Renal cortex interstitium (tissue), 15 donors: ENCODE measurements at places on chromosomes 3 and 15. TPM values are rescaled to one million over a fixed set of nuclear protein-coding genes. Genes with fewer than 3 reads are reported as not detected.

- DNase-seq: no peak
These were observed 38.7 kb downstream of the TIGIT start for GRCh38 chr3:114332342-114333179.

GRCh38 chr15:73987250-73987649 lies 4.8 kb downstream of the STOML1 start:
- DNase-seq: no peak

GRCh38 chr15:59817834-59818233 lies 128.7 kb upstream of the BNIP2 start:
- DNase-seq: no peak

Gene PYGO1
- 18.3 TPM for polyA plus RNA-seq

Gene PTPN9
- polyA plus RNA-seq: 40.2 TPM

GRCh38 chr15:88518903-88519302 lies 27.6 kb downstream of the DET1 start:
- no peak for DNase-seq

GRCh38 chr3:69521286-69521685 lies 135.4 kb upstream of the FRMD4B start:
- DNase-seq: no peak

DNA sequence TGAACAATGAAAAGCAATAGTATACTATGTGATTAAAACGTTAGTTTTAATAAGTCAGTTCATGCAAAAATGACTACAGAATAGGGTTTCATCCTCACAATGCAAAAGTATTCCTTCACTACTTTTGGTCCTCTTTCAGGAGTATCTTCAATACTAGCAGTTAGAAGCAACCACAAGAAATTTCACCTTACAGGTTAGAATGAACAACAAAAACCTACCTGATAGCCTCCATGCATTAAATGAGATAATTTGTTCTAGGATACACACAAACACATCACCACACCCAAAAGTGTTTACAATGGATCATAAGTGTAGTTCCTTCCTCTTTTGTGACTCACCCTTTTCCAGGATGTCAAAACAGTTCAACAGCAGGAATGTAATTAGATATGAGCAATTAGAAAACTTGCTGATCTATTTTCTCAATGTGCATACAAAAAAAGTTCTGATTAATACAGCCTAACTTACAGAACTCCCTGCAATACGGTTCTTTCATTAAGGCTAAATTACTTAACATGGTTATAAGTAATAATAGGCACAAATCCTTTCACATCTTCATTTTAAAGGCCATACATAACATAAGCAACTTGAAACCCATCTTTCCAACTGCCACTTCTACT lies 21.6 kb downstream of the UACA start:
- DNase-seq: no peak

Gene KCNH8
- polyA plus RNA-seq: 0.95 TPM

Gene ZWILCH
- polyA plus RNA-seq: 25.2 TPM

GRCh38 chr15:65434201-65434600 lies 11.5 kb upstream of the IGDCC4 start:
- no peak for DNase-seq

- DNase-seq: no peak
These were observed 48.0 kb upstream of the RAB6B start for GRCh38 chr3:133943639-133944141.

GRCh38 chr3:150414959-150415358 lies 6.9 kb downstream of the TSC22D2 start:
- DNase-seq: no peak

DNA sequence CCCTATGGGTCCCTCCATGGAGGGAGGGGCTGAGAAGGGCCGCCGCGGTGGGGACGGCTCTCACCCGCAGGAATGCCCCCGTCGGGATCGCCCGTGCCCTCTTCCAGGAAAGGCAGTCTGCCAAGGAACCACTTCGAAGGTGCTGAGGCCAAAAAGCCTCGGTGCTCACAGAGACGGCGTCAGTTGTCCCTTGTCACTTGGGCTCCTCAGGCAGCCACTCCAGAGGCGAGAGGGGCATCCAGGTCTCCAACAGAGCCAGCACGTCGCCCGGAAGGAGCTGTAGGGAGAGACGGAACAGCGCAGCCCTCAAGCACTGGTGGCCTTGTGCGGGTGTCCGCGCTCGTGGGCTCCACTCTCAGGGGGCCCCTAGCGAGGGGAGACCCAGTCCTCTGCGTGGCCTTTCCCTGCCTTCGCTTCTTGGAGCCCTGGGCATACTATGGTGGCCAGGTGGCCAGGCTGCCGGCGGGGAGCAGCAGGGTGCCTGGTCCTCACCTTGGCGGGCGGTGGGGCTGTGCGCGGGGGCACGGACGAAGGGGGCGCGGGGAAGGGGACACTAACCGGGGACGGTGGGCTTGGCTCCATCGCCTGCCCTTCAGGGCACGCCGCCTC lies 994 bp downstream of the MESP1 start:
- no peak for DNase-seq

DNA sequence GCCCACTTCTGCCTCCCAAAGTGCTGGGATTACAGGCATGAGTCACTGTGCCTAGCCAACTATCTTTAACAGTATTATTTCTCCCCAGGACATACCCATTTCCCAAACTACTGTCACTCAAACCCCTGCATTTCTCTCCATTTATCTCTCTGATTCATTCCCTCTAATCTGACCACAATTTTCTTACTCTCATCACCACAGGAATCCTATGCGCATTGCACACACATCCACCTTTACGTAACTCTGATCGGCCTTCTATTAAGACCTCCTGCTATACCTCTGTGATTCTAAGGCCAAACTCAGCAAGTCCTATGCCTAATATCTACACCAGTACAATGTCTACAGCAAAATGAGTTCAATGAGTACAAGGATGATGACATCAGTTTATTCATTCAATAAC lies 235.0 kb downstream of the ULK4 start:
- DNase-seq: no peak

Gene CDC25A
- 8.2 TPM for polyA plus RNA-seq

Gene TAMM41
- polyA plus RNA-seq: 19.4 TPM

GRCh38 chr3:111593666-111594065 lies 1.5 kb downstream of the ZBED2 start:
- DNase-seq: no peak

DNA sequence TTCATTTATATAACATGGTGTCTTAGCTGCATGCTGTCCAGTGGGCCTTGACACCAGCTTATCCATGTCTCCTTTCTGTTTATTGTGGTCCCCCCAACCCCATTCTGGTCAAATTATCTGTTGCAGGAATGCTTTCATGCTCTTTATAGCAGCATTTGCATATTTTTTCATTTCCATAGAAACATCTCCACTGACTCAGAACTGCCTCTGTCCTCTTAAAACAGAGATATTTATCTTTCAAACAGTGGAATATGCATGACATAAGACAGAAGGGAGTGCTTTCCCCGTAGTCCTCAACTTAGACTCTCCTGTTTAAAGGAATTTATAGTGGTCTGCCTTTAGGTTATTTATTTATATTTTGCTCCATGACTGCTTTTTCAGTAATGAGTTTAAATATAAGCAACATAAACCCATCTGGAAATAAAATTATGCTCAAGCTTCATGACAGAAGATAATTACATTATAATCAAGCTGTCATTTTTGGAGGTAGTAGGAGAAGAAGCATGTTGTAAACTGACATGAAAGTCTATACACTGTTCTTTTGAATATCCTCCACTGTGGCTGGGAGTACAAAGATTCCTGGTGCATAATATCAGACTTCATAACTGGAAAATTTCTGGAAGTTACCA lies 179.5 kb upstream of the CD96 start:
- no peak for DNase-seq

DNA sequence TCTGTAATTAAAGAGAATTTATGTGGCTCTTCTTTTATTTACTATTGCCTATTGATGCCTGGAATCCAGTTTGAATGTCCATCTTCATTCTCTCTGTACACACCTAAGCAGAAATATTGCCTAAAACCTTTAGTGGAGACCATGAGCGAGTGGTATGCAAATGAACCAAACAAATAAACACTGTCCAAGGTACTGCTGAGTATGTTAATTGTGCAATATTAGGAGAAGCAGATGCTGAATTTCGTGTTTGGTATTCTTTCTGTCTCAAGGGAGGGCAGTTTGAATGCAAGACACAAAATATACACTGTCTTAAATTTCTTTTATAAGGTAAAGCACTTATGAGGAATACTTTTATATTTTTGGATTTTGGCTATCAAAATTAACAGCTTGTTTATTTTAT lies 440.9 kb downstream of the RBMS3 start:
- no peak for DNase-seq

DNA sequence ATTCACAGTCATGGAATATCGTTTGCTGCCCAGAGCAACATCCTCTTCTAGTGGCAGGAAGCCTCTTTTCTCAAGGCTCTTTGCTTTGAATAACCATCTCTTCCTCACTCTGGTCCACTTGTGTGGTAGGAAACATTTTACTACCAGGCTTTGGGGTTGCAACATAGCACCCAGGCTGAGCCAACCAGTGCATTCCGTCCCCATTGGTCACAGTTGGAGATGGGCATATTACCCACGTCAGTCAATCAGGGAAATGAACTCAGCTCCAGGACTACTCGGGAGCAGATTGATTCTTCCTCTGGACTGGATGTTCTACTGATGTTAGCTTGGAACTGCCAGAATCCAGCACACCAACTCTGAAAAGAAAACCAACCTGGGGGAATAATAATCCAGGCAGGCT lies 4.2 kb upstream of the PEX5L start:
- DNase-seq: no peak

DNA sequence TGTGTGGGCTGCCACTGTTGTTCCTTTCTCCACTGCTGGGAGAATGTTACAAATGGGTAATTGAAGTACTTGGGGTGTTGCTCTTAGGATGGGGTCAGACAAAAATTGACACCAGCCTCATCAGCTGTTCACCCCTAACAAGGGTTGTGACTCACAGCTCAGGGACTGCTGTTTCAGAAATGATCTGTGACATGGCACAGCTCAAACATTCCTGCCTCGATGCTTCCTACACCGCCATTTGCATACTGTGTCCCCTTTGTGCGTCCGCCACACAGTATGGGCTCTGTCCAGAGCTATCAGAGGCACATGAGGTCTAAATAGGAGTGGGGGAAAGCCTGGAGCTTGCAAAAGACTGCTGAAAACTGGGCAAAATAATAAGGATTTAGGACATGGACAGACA lies 43.9 kb downstream of the CCNL1 start:
- DNase-seq: no peak

DNA sequence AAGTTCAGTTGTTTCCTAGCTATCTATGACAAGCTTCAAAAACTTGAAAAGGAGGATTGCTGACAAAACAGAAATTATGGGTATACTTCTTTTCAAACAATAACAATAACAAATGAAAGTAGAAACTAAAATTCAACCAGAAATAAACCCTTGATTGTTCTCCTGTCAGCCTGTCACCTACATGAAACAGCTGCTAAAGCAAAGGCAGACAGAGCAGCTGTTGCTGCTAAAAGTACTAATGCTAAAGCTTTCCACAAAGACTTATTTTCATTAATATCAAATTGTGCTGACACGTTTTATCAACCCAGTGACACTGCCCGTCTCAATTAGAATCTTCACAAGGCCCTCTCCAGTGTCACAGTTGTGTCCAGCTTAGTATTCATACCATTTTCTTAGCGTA lies 533.2 kb upstream of the GBE1 start:
- DNase-seq: no peak

Gene COPG1
- 170 TPM for polyA plus RNA-seq

DNA sequence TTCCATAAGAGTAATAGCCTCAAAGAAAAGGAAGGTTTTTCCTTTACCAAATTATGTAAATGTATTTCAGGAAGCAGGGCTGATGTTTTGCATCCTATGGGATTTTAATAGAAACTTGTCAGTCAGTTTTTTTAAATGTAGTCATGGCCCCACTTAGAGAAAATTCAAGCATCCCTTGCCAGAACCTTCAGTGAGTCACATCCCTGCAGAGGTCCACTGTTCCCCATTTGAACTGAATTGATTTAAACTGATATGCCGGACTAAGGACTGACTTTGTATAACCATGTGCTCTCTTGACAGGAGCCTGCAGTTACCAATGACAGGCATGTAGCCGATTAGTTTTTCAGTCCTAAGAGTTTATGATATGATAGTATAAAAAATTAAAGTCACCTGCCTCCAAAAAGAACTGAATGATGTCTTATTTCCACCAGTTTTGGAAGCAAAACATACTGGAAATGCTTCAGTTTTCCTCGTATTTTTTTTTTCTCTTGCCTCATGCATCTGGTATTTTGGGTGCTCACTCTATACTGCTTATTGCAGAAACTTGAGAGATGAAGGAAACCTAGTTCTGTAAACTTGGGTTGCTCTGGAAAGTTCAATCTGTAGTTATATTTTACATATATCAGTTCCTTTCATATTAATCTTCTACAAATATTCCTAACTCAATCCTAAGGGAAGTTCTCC lies 30.7 kb downstream of the LRTM1 start:
- no peak for DNase-seq

Gene LTK
- 2.8 TPM for polyA plus RNA-seq

GRCh38 chr3:152737021-152737908 lies 97.7 kb upstream of the P2RY1 start:
- no peak for DNase-seq

GRCh38 chr15:71411538-71412482 lies 296.5 kb downstream of the THSD4 start:
- peak; percentile 63 for DNase-seq

DNA sequence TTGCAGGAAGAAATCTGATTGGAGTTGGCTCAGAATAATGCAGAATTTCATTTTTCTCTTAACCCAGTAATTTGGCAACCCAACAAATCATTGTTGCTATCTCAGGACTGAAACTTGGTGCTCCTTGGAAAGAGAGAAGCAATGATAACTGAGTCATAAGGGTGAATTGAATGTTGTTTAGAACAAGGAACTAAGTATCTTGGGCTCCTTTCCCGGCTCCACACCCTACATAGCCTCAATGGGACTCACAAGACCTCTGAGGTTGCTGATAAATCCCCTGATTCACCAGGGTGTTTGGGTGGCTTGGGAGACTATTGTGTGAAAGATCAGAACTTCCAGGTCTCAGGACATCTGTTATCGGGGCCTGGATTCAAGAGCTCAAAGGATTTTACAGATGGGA lies 7.8 kb upstream of the RAB8B start:
- no peak for DNase-seq

Gene CCR3
- 0.09 TPM for polyA plus RNA-seq

GRCh38 chr3:107525644-107526305 lies 3.0 kb downstream of the BBX start:
- no peak for DNase-seq

DNA sequence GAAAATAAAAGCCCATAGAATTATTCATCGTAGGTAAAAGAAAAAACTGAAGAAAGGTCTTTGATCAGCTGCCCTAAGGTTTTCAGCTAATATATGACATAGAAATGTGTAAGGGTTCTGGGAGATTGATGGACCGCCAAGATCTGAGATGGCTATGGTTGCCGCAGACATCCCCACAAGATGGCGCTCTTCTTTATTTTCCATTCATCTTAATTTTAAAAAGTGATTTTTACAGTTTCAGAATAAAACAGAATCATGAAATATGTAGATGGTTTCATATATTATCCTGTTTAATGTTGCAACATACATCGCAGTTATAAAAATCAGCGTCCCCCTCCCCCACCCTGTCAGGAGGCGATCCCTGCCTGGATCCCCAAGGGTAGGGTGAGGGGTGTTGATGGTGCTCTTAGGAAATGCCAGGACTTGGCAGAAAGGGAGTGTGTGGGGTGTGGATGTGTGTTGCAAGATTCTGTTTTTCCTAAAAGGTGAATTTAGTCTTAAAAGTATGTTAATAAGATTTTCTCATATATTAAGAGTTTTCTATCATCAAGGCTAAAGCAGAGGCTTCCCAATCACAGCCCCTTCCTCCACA lies 68.8 kb downstream of the ANXA2 start:
- DNase-seq: no peak
